Mononuclear cell (primary cell): ENCODE measurements at places on chromosomes 2 and 18. TPM values are rescaled to one million over a fixed set of nuclear protein-coding genes. Genes with fewer than 3 reads are reported as not detected.

FAM124B gene
- total RNA-seq, result 1.6 TPM

SERPINB2 gene
- 143 TPM for total RNA-seq

RBKS gene
- total RNA-seq, result 12.1 TPM

CBLN2 gene
- total RNA-seq, result 0.10 TPM

DPP10 gene
- under 0.01 TPM for total RNA-seq

CHRND gene
- total RNA-seq, result not detected

AQP12A gene
- total RNA-seq, result not detected

ABCB11 gene
- 0.42 TPM for total RNA-seq

UGT1A5 gene
- total RNA-seq, result not detected

CLEC4F gene
- 0.21 TPM for total RNA-seq

ST6GAL2 gene
- total RNA-seq, result 0.21 TPM

WDFY1 gene
- 103 TPM for total RNA-seq

RNF152 gene
- 0.73 TPM for total RNA-seq

LYPD1 gene
- total RNA-seq, result not detected

TRIM43 gene
- not detected for total RNA-seq

PLGLB1 gene
- total RNA-seq, result 2.7 TPM

STRN gene
- total RNA-seq, result 18.5 TPM

FTCDNL1 gene
- total RNA-seq, result 1.7 TPM

FZD7 gene
- total RNA-seq, result 0.63 TPM

RGPD4 gene
- total RNA-seq, result 0.10 TPM

GALR1 gene
- under 0.01 TPM for total RNA-seq

SIX2 gene
- total RNA-seq, result 0.10 TPM

ABCG8 gene
- not detected for total RNA-seq

CCDC141 gene
- 33.9 TPM for total RNA-seq

ALPP gene
- not detected for total RNA-seq

PRKCE gene
- 13.6 TPM for total RNA-seq

FEV gene
- total RNA-seq, result not detected

PSTPIP2 gene
- total RNA-seq, result 27.9 TPM

EFHD1 gene
- total RNA-seq, result 0.42 TPM

CCDC74A gene
- 0.84 TPM for total RNA-seq

MEP1B gene
- not detected for total RNA-seq

HOXD9 gene
- total RNA-seq, result not detected

ADCYAP1 gene
- not detected for total RNA-seq

NPHP1 gene
- total RNA-seq, result 0.52 TPM

ASB3 gene
- 33.7 TPM for total RNA-seq

IFIH1 gene
- total RNA-seq, result 78.0 TPM

DSG4 gene
- not detected for total RNA-seq

PMS1 gene
- total RNA-seq, result 17.8 TPM

EVX2 gene
- not detected for total RNA-seq

VIL1 gene
- total RNA-seq, result 2.1 TPM

IL1B gene
- total RNA-seq, result 3,994 TPM

CSRNP3 gene
- under 0.01 TPM for total RNA-seq

WDR12 gene
- total RNA-seq, result 4.2 TPM

LANCL1 gene
- 17.0 TPM for total RNA-seq

SLC9A2 gene
- total RNA-seq, result not detected

MAP3K19 gene
- total RNA-seq, result not detected

VWA3B gene
- not detected for total RNA-seq

MBOAT2 gene
- 9.2 TPM for total RNA-seq

POTEE gene
- total RNA-seq, result not detected

SERPINB7 gene
- not detected for total RNA-seq

ANAPC1 gene
- 53.3 TPM for total RNA-seq

SP5 gene
- total RNA-seq, result not detected
